ENCODE measurements at places on chromosomes 11 and 22.

GRCh38 chr11:92811341-92811740 lies 158.1 kb upstream of the MTNR1B start:
- DNase-seq = no peak

DNA sequence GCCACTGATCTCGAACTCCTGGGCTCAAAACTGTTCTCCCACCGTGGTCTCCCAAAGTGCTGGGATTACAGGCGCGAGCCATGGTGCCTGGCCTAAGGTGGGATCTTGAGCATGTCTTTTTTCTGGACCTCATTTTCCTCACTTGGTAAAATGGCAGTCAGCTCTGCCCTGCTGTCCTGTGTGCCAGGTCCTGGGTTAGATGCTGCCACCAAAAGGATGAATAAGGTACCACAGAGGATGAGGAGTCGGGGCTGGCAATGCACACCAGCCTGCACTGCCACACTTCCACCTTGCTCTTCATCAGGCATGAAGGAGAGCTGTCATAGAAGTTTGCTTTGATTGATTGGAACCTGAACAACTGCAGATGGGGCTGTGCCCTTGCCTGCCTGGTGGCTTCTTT lies 32.3 kb downstream of the ACO2 start:
- peak; percentile 11 for DNase-seq

- no peak for DNase-seq
These were observed 22.2 kb downstream of the SGSM3 start for GRCh38 chr22:40392618-40393017.

DNA sequence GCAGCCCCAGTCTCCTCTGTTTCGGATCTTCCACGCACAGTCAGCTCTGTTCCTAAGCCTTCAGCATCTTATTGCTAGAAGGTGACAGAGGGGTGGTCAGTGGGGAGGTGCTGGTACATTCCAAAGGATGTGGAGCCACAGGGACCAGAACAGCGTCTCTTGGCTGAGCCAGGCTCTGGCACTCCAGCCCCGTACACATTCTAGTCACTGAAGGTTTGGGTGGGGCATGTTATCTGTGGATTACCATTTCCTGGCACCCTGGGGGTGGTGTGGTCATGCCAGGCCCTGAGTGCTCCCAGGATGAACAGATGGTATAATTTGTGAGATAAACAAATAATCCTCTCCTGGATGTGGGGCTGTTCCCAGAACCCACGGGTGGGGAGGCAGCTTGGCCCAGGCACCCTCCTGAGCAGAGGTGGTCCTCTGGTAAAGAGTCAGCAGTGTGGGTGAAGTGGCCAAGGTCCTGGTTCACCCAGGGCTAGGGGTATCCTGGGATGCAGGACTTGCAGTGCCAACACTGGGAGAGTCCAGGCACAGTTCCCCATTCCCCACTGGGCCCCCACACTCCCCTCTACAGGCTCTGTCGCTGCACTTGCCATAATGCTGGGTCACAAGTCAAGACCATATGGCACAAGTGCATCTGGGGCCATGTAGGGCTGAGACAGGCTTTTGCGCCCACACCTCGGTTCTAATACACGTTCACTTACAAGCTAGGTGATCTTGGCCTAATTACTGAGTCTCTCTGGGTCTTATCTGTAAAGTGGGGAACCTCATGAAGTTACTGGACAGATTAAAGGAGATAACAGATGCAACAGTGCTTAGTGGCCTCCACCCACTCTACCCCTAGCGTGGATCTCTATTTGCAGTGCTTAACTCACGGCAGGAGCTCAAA lies 33.0 kb downstream of the DKK3 start:
- DNase-seq = no peak

DNA sequence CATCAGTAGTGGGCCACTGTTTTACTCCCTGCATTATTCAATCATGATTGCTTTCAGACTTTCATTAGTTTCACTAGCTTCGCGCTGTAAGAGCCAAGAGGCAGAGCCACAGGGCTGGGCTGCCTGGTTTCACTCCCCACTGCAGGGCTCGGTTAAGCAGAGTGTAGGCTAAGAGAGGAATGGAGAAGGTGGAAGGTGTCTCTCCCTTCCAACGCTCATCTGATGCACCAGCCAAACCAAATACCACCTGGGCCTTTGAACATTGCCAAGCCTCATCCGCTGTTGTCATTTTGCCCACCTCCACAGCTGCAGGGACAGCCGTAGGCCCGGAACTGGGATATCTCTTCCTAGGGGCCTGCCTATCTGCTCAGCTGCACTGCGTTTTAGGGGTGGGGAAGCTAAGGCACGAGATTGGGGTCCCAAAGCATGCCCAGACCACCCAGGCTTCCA lies 480 bp upstream of the SMARCB1 start:
- DNase-seq = no peak

- peak; percentile 44 for DNase-seq
These were observed 8.7 kb upstream of the LAYN start for GRCh38 chr11:111531687-111532364.

DNA sequence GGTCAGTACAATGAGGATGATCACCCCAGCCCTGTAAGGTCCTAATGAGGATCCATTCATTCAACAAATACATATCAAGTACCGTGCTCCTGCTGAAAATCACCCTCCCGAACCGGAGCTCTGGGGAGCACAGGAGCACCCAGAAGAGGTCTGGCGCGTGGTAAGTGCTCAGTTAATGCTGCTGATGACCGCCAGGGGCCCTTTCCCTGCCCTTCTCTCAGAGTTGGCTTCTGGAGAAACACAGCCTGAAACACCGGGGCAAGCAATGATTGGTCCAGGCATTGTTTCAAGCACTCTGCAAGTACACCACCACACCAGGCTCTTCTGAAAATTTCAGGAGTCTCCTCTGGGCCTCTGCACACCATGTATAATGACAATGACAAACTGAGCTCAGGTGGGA lies 3.8 kb upstream of the CCDC86 start:
- DNase-seq = no peak

DNA sequence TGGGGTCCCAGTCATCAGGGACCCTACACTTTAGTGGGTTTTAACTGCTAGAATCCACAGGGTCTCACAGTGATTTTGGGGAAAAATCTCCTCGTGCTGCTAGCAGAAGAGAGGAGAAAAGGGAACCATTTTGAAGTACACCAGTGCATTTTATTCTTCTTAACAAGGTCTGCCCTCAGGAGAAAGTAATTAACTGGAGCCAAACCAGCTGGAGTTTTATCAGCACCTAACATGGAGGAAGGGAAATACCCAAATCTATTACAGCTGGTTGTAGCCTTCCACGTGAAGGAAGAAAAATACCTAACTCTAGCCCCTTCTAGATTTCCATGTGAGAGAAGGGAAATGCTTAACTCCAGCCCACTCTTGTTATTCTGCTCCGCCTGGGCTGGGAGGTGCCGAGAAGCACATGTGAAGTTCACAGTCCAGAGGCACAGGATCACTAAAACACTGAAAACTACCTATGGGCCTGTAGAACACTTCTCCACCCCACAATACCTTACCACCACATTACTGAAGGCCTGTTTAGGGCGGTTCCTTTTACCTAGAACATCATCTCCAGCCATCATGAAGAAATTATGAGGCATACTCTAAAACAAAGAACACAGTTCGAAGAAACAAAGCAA lies 31.3 kb upstream of the TEAD1 start:
- no peak for DNase-seq

DNA sequence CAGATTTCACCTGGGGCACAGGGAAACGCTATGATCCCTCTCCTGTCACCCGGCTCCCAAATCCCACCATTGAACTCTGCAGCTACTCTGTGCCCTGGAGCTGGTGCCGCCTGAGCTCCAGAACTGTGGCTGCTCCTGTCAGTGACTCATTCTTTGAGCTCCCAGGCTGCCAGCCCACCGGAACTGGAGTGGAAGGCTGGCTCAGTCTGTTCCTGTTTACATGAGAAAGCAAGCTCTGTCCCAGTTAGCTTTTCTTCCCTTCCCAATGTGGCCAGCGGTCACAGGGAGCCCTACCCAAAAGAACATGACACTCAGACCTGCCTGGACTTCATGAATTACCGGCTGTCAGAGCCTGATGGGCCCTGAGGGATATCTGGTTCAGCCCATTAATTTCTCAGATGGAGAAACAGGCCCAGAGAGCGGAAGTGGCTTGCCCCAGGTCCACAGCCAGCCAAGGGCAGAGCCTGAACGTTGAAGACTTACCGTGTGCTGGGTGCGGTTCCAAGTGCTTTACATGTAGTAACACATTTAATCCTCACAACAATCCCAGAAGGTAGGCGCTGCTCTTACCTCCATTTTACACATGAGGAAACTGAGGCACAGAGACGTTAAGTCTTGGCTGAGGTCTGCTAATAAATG lies 23.8 kb upstream of the IGSF22 start:
- DNase-seq = no peak

GRCh38 chr11:26247340-26247739 lies 84.6 kb upstream of the ANO3 start:
- DNase-seq = no peak

- DNase-seq = no peak
These were observed 13.5 kb downstream of the SMC1B start for GRCh38 chr22:45399712-45400445.

DNA sequence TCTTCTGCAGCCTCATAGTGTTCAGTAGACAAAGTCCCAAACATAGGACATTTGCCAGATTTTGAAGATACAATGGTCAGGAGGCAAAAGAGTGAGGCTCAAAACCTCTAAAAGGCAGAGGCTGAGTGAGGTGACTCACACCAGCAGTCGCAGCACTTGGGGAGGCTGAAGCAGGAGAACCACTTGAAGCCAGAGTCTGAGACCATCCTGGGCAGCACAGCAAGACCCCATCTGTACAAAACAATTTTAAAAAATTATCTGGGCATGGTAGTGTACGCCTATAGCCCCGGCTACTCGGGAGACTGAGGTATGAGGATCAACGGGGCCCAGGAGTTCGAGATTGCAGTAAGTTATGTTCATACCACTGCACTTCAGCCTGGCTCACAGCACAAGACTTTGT lies 14.2 kb upstream of the ZFTA start:
- DNase-seq = no peak

GRCh38 chr22:18079706-18080233 lies 2.0 kb downstream of the PEX26 start:
- DNase-seq = no peak

DNA sequence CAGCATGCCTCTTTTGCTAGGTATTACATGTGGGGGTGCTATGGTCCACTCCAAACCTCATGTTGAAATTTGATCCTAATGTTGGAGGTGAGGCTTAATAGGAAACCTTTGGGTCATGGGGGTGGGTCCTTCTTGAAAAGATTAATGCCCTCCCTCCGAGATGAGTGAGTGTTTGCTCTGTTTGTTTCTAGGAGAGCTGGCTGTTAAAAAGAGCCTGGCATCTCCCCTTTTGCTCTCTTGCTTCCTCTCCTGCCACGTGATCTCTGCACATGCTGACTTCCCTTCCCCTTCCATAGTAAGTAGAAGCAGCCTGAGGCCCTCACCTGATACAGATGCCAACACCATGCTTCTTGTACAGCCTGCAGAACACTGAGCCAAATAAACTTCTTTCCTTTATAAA lies 104.5 kb downstream of the FAT3 start:
- DNase-seq = no peak

DNA sequence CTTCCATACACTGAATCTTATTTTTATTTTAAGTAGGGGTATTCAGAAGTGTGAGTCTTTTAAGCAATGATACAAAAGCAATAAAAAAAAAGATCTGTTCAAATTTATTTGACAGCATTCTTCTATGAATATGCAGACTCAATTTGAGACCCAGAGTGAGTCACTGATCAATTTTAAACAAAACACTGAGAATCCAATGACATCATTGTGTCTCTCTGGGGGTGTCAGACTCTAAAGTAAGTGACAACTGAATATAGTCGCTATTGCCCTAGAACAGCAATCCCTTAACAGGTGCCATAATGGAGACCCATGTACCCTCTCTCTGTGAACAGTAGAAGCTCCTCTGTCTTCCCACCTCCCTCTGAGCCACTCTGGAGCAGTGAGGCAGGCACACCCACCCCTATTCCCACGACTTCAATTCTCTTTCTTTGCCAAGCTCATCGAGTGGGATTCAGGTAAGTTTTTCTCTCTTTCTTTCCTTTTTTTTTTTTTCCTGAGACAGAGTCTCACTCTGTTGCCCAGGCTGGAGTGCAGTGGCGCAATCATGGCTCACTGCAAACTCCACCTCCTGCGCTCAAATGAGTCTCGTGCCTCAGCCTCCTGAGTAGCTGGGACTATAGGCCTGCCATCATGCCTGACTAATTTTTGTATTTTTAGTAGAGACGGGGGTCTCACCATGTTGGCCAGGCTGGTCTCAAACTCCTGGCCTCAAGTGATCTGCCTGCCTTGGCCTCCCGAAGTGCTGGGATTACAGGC lies 5.1 kb upstream of the RPS3 start:
- no peak for DNase-seq

DNA sequence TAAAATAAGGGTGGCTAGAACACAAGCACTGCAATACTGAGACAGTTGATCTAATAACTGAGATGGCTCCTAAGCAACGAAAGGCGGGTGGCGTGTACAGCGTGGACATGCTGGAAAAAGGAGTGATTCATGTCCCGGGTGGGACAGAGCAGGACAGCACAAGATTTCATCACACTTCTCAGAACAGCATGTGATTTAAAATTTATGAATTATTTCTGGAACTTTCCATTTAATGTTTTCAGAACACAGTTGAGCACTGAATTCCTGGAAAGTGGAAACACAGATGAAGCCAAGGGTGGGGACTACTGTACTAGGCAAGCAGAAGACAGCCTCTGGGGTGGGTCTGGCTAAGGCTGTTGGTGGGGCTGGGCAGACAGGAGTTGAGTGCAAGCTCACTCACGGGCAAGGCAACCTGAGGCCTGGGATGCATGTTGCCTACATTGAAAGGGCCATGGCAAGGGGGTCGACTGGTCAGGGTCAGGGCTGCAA lies 165.6 kb upstream of the DDI1 start:
- no peak for DNase-seq

DNA sequence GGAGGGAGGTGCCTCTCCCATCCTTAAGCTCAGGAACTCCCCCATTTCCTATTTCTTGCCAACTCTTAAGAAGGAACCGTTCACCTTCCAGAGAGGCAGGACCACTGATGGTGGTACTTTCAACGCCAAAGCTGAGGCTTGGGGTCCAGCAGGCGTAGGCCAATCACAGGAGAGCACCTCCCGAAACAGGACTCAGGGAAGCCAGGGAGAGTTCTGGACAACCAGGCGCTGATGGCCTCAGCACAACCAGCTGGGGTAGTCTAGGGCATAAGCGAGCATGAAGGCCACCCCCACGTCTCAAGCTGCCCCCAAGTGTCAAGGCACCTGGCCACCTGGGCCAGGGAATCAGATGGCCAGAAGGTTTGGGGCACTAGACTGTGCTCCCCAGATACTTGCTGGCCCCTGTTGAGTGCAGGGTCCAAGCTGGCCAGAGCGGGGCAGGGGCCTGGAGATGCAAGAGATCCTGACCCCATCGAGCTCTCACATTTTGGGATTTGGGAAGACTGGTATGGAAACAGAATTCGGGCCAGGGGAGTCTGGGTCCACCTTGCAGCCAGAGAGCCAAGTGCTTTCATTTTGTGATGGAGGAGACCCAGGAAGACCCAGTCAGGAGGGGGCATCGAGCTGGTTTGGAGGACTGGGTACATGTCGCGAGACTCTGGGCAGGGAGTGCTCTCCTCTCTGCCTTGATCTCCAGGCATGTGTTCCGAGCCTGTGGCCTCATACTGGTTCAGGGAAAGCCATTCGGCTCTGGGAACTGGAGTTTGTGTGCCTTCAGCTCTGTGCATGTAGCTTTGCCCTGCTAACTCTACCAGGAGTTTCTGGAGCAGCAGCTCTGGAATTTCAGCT lies 926 bp downstream of the CD6 start:
- no peak for DNase-seq

Data from CD4-positive, alpha-beta T cell treated with Interleukin-2 at 100 ng/mL for 4 hours (primary cell).